G401 (cell line): ENCODE measurements at places on chromosomes 6 and 20. TPM values are rescaled to one million over a fixed set of nuclear protein-coding genes. Genes with fewer than 3 reads are reported as not detected.

Gene SAMD3
- not detected in 2 replicates for total RNA-seq

DNA sequence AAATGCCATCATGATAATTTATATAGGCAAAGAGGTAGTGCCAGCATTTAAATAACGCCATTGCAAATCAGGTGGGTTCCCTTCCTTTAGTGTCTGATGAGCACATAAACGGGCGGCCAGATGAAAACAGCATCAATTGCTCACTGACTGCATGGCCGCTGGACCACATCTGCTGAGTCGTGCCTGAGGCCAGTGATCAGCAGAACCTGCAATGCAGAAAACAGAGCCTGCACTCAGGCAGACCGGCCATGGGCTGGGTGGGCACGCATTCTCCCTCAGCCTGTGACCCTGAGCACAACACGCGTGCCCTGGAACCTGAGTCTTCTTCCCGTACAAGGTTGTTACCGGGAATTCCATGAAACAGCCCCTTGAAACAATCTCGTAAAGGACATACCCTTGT is 144.0 kb upstream of the THBS2 start:
- no peak for DNase-seq

DNA sequence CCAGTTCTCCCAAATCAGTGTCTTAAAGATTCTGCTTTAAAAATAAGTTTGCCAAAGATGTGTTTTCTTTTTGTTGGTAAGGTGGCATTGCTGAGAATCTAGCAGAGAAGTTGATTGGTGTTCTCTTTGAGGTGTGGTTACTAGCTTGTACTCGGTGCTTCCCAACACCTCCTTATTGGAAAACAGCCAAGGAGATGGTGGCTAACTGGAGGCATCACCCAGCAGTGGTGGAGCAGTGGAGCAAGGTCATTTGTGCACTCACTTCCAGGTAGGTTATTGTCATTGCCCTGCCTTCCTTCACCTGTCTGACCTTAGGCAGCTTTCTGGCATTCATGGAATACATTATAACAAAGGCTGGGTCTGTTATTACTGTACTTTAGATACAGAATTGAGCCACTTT is 26.7 kb downstream of the RALGAPB start:
- no peak for DNase-seq

GRCh38 chr6:21141616-21142303 is 451.8 kb upstream of the SOX4 start:
- no peak for DNase-seq

DNA sequence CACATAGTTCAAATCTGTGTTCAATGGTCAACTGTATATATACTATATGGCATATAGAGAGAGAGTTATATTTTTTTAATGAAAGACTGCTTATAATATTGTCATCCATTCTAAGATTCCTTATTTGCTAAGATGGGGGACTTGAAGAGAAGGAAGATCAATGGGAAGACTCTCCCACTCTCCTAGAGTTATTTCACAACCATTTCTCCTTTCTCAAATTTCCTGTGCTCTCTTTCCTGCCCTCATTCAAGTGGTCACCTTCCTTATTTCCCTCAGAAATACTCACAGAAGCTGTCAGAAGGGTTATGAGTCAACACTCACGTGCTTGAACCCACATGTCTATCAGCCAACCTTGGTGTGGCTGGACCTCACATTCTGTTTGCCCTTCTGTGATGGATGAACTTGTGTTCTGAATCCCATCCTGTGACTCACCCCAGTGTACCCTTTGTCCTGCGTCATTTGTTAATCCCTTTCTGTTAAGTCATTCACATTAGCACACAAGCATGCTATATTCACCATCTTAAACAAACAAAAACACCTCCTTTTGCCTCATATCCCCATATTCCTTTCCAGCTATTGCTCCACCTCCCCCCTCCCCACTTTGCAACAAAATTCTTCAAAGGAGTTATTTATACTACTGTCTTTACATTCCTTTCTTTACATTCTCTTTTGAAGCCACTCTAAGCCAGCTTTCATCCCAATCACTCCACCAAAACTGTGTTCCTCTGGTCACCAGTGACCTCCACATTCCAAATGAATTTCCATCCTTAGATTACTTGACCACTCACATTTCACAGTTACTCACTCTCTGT is 279.3 kb upstream of the TCF21 start:
- no peak for DNase-seq

GRCh38 chr20:21136015-21136732 is 10.3 kb downstream of the KIZ start:
- no peak for DNase-seq

- DNase-seq = no peak
Observed at GRCh38 chr6:158778005-158778527, 41.1 kb downstream of the EZR start.

DNA sequence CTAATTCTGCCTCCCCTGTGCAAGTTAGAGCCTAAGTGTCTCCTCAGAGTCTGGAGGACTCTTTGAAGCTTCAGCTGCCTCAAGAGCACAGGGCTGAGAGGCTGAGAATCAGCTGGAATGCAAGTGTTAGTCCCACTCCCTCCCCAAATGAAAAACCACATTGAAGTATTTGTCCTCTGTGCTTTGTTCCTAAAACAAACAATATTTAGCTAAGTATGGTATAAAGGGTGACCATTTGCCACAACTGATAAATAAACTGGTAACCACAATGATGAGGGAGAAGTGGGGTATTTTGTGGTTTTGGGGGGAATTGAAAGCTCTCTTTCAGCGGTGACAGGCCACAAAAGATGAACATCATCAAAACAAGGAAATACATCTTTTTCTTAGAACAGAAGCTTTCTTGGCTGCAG is 91.7 kb upstream of the HDDC2 start:
- DNase-seq = no peak

GRCh38 chr20:3330046-3330741 is 77.3 kb downstream of the DNAAF9 start:
- DNase-seq = peak; percentile 82

GRCh38 chr6:41268478-41268877 is 18.0 kb downstream of the TREM1 start:
- no peak for DNase-seq

- no peak for DNase-seq
Observed at GRCh38 chr20:6767536-6768227, at the start of gene BMP2. Gene BMP2, plus strand, starts transcription at chr20:6767686. Its CDS starts 2,441 bp downstream, at chr20:6770127.

GRCh38 chr20:33450867-33451266 is 7.3 kb upstream of the SNTA1 start:
- no peak for DNase-seq
